ENCODE measurements at places on chromosomes 2 and 18. TPM values are rescaled to one million over a fixed set of nuclear protein-coding genes. Genes with fewer than 3 reads are reported as not detected.

Gene WDR12
- 92.9 TPM for polyA plus RNA-seq

DNA sequence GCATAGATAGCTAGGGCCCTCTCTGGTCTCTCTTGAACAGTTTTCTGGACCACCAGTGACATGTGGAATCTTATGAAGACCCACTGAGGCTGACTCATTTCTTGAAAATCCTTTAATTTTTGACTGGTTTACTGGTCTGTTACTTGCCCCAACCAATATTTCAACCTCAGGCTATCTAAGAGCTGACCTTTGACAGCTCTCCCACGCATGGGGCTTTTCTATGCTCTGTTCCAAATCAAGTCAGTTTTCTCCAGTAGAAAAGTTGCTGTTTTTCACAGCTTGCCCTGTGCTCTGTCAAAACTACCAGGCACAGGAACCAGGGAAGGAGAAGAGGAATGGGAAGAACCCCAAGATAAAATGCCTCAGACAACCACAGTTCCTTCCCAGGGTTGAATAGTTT lies 46.0 kb upstream of the MTIF2 start:
- DNase-seq: no peak

Gene TPGS2
- polyA plus RNA-seq: 114 TPM

DNA sequence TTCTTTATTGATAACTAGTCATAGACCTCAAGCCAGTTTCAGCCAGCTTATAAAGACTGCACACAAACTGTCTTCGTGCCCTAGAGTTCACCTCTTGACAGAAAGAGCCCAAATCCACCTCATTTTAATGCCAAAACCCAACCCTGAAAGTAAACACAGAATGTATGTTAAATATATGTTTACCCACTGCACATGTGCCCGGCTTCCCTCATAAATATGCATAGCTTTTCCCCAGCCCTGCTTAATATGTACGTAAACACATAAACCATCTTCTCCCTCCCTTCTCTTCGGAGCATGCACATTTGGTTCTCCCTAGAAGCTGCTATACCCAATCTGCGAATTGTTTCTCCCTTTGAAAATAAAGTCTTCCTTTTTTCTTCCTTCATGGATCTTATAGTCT lies 73.9 kb upstream of the XIRP2 start:
- DNase-seq: no peak

- no peak for DNase-seq
Measured at GRCh38 chr18:21672521-21673267, 31.9 kb downstream of the ABHD3 start.

DNA sequence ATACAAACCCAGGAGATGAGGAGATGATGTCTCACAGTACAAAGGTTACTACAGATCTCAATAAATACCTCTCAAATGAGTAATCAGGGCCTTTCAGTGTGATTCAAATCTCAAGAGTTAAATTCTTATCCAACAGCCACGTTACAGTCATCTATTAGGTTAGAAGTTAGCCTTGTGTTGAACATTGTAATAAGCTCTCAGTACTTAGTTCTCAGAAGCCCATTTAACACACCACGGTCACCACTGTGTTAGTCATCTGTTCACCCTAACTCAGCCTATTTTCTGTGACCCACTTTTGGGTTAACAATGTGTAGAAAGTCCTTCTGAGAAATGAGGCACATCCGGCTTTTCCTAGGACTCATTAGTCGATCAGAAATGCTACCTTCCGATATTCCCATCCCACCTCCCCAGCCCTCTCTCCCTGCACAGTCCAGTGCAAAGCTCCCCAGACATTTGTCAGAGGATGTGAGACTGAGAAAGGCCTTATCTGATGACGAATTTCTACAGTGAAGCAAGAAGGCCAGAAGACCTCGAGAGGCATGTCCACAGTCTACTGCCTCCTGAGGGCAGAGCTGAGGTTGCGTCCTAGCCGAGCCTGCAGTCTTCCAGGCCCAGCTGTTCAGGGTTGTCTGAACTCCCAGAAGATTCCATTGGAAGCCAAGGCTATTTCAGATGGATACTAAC lies 92.6 kb downstream of the ACTR2 start:
- DNase-seq: no peak

Gene FTCDNL1
- polyA plus RNA-seq: 1.5 TPM

GRCh38 chr2:235480614-235481013 lies 13.2 kb upstream of the AGAP1 start:
- no peak for DNase-seq

GRCh38 chr18:80229766-80230745 lies 17.3 kb downstream of the PARD6G start:
- DNase-seq: no peak

GRCh38 chr18:1455605-1456004 lies 550.9 kb downstream of the ADCYAP1 start:
- no peak for DNase-seq

Gene CFAP210
- 3.1 TPM for polyA plus RNA-seq

DNA sequence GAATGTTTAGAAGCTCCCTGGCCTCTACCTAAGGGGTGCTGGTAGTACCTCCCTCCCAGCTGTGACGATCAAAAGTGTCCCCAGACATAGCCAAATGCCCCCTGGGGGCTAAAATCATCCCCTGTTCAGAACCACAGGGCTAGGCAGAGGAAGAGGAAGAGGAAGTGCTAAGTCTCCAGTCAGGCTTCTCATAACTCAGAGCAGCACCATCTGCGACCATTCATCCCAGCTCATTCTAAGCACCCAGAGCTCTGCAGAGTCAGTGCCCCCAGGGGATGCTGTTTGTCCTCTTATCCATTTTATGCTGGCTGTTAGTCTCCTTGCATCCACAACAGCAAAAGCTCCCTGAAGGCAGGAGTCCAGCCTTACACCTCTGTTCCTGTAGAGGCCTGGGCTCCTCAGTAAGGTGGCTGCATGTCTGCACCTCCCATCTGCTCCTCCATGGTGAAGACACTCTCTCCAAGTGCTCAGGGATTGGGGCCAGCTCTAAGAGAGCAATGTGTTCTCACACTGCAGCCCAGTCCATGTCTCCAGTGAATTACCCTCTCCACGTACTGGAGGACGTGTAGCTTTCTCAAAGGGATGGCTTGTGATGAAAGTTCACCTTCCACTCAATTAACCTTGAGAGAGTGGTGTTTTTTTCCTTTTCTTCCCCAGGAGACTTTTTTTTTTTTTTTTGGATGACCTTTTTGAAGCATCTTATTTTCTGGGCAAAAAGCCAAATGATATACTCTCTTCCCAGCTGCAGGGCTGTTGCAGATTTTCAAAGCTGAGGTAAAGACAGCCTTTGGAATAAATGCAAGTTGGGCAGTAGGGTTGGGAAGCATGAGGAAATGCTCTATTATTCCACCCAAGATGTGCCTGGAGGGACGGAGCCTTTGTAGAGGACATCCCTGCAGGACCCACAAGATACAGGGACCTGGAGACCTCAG lies 158.9 kb upstream of the SLC14A2 start:
- DNase-seq: no peak
